ENCODE measurements at places on chromosomes 2 and 18. TPM values are rescaled to one million over a fixed set of nuclear protein-coding genes. Genes with fewer than 3 reads are reported as not detected.

Gene GPBAR1
- not detected for total RNA-seq

GRCh38 chr2:160417745-160418397 lies 75.7 kb downstream of the RBMS1 start:
- peak; percentile 88 for DNase-seq

GRCh38 chr2:40433736-40434135 lies 18.2 kb downstream of the SLC8A1 start:
- DNase-seq: peak; percentile 52

Gene UGT1A4
- not detected for total RNA-seq

Gene VIL1
- total RNA-seq: not detected

Gene ZBTB7C
- 3.4 TPM for total RNA-seq

DNA sequence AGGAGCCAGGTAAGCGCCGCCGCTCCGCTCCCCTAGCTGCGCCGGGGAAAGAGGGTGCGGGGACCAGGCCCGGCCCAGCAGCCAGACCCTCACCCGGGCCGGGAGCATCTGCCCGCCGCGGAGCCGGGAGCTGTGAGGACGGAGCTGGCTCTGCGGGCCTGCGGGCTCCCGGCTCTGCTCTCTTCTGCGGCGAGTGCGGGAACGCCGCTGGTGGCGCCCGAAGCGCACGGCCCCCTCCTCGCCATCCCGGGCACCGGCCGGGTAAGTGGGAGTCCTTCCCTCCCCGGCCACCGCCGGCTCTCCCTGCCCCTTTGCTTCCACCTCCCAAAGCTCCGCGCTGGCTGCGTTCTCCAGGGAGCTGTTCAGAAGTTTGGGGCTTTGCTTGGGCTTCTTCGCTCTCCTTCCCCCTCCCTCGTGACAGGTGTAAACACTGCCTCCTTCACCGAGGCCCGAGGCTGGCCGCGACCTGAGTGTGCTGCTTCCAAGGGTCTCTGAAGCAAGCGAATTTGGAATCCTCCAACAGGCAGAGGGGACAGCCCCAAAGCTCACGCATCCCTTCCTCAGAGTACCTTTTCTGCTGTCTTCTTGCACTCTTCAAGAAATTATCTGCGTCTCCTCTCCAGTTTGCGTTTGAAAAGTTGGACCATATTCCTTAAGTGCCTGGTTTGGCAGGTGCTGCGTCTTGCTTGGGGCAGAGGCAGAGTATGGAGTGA lies 632 bp downstream of the AFTPH start:
- DNase-seq: peak; percentile 5

GRCh38 chr18:36297417-36298125 lies at the start of gene FHOD3:
FHOD3 (plus strand) TSS chr18:36297713; CDS start chr18:36297836, 123 bp downstream.
- peak; percentile 27 for DNase-seq

Gene MBOAT2
- total RNA-seq: 44.0 TPM

DNA sequence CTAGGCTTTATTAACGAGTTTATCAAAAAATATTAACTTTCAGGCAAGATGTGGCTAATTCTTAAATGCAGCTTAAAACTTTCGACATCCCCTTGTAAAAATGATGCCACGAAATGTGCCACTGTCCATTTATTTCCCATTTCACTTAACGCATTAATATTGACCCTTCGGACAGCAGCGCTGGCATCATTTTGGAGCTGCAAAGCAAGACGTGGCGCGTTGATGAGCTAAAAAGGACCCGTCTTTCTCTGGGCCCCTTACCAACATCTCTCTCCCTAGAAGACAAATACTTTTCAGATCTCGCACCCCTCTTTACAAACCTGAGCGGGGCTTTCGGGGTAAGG lies 367.9 kb downstream of the MTX2 start:
- no peak for DNase-seq

DNA sequence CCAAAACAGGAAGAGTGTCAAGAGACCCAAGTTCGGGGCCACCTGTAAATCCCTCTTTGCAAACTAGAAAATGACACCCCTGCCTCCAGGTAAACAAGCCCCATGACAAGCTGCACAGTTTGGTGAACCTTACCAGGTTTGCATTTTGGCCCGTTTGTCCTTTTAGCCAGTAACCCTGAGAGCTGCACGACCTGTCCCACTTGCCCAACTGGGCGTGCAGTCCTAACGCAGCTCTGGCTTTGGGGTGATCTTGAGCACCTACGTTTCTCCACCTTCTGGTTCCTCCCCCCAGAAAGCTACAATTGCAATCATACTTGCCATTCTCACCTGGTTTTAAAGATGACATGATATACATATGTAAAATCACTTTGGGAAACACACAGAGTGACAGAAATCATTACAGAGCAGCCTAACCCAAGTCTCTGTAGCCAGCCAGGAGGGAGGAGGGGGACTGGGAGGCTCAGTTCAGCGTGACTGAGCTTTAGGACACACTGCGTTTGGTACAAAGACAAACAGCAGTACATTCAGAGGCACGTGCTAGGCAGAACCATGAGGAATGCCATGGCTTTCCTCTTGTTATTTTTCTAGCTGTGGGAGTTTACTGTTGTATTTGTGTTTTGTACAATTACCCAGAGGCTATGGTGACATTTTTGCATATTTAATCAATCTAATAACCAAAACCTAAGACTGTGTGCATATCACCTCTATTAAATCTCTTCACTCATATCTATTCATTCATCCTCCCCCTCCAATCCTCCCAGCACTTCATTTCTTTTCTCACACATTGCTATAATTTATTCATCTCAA lies 304.0 kb downstream of the IRS1 start:
- no peak for DNase-seq

GRCh38 chr2:170144761-170145160 lies 33.2 kb upstream of the MYO3B start:
- DNase-seq: no peak

DNA sequence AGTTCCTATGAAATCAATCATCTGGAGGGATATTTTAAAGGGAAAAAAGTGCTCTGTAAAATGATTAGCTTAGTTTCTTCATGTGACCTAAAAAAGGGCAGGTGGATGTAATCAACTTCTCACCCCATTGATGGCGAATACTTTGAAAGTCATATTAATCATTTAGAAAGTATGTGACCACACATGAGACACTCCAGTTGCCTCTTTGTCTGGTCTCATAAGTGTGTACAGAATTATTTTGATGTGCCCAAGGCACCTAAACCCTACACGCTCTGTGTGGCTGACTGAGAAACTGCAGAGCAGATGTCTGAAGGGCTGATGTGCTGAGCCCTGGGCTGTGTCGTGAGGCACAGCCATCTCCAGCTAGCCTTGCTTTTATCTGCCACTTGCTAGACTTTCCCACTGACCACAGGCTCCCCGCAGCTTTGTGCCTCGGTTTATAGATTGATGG lies 26.9 kb downstream of the SGPP2 start:
- no peak for DNase-seq

DNA sequence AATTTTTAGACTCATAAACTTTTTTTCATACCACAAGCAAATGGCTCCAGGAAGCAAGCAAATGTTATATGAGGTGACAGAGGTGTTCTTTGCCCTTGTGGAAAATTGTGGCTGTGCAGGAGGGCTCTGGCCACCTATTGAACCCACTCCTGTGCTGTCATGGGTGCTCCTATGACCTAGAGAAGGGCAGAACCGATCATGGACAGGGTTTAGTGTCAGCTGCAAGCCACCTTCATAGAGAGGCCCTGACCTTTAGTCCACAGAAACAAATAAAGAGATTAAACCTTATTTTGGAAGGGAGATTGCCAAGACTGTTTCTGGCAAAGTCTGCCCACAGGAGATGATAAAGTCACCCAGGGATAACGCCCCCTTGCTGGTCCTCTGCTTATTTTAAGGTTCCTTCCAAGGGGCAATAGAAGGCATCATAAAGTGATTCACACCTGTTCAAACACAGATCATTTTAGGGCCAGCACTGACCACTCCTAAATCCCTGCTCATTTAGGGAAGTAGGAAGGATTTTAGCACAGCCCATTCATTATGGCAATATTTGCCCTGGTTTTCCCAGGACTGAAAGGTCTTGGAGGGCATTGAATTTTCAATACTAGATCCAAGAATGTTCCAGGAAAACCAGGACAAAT lies 26.1 kb upstream of the STAT4 start:
- DNase-seq: no peak

GRCh38 chr2:44498551-44498950 lies 136.8 kb downstream of the CAMKMT start:
- no peak for DNase-seq

Gene CKAP2L
- total RNA-seq: 18.0 TPM

DNA sequence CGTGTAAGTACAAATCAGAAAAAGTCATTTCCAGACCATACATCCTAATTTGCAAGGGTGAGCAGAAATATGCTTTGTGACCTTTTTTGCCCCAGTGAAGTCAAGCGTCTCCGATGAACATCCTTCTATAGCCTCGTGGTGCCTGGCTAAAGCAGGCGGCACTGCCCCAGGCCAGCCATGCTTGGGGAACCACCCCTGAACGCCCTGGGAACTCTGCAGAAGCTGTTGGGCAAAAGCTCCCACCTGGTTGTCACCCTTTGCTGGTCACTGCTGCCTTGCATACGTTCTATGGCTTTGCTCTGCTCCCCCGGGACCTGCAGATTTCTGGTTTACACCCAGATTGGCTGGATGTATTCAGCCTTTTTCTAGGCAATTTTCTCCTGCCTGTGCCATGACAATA lies 256.4 kb downstream of the SS18 start:
- no peak for DNase-seq

Gene BCL11A
- not detected for total RNA-seq

Gene CHST9
- total RNA-seq: not detected

DNA sequence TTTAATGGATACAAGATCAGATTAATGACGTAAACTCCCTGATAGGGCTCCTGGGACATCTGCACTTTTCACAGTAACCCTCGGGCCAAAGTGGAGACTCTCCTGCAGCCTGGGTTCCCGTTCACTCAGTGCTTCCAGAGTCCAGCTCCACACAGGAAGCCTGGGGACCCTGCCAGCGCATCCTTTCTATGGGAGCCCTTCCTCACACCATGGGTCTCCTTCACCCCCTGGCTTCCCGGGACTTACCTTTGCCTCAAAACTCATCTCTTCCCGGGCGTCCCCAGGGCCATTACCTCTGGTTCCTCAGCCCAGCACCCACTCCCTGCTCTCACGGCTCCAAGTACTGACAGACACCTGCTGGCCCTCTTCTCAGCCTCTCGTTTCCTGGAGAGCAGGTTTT lies 40.7 kb upstream of the KLF11 start:
- no peak for DNase-seq

GRCh38 chr2:236585966-236586365 lies 16.3 kb downstream of the ACKR3 start:
- DNase-seq: no peak

GRCh38 chr2:80778704-80779103 lies 474.2 kb upstream of the LRRTM1 start:
- no peak for DNase-seq

DNA sequence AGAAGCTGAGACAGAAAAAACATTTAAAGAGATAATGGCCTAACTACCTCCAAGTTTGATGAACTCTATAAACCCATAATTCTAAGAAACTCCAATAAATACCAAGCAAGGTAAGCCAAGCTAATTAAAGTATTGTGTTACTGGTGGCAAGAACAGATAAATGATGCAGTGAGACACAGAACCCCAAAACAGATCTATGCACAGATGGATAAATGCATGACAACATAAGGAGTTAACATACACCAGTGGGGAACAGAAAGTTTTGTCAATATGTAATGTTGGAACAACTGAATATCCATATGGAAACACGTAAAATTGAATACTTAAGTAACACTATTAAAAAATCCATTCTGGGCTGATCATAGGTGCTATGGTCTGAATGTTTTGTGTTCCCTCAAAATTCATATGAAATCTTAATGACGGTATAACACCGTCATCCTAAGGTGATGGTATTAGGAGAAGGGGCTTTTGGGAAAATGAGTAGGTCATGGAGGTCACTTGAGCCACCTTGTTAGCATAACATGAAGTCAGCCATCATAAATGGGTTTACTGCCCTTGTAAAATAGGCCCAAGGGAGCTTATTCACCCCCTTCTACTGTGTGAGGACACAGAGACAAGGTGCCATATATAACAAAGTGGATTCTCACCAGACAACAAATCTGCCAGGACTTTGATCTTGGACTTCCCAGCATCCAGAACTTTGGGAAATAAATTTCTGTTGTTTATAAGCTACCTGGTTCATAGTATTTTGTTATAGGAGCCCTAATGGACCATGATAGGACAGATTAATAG lies 86.3 kb downstream of the SLC66A3 start:
- no peak for DNase-seq

- DNase-seq: no peak
These were observed 324.1 kb downstream of the LPIN1 start for GRCh38 chr2:12070581-12070980.

DNA sequence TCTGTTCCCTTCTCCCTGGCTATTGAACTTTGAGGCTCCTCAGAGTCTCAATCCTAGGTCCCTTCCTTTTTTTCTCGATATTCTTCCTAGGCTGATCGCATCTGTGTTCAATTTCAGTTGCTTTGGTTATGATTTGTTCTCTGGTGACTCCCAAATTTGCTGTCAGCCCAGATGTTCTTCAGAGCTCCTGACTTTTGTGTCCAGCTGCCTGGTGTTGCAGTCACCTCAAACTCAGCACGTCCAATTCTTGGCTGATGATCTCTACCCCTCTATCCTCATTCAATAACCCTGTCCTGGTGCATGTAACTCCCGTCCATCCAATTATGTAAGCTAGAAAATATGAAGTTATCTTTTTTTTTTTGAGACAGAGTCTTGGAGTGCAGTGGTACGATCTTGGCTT lies 31.4 kb downstream of the DIS3L2 start:
- DNase-seq: no peak

GRCh38 chr2:48461721-48462120 lies 68.2 kb upstream of the STON1 start:
- DNase-seq: no peak

Gene COPS9
- 269 TPM for total RNA-seq

DNA sequence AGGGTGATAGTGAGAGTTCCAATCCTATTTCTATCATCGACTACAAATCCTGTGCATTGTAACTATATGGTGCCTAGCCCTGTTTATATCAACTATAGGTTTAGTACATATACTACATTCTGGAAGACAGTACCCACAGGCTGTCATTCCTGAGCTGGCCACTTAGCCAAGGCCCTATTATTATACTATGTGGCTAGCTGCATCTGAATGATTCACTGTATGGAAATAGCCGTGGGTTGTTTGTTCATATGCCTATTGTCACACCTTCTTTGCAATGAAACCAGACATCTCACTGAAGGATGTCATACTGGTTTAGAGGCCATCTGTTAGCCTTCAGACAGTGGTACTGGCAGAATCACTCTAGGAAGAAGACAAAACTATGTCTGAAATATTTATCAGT lies 62.3 kb upstream of the FSIP2 start:
- DNase-seq: no peak

- peak; percentile 30 for DNase-seq
These were observed 134.9 kb upstream of the ZNF236 start for GRCh38 chr18:76687304-76687962.

- DNase-seq: no peak
These were observed 159.5 kb downstream of the L3MBTL4 start for GRCh38 chr18:6255116-6255705.

DNA sequence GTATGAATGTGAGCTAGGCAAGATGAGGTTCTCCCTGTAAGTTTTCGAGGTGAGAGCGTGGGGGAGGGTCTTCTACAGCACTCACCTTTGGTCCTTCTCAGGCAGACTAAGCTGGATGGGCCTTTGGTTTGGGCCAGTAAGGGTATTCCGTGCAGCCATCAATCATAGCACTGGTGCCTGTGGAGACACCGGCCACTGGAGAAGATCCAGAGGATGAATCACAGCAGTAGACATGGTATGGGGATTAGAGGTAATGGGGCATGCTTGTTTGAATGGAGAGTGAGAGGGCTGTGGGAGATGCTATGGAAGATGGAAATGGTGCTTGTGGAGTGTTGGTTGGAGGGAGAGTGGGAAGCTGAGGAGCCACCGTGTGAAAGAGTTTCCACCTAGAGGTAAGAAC lies 16.1 kb downstream of the MAPRE3 start:
- peak; percentile 51 for DNase-seq

- DNase-seq: peak; percentile 37
These were observed 4.1 kb downstream of the KLHL30 start for GRCh38 chr2:238142382-238143205.

Data from A172 (cell line).